D721Med (cell line): ENCODE measurements at places on chromosomes 5 and 9.

GRCh38 chr9:136297766-136298735 is 5.8 kb downstream of the CCDC187 start:
- no peak for DNase-seq

- DNase-seq: no peak
Observed at GRCh38 chr5:173644673-173645436, 28.4 kb upstream of the BOD1 start.

- DNase-seq: no peak
Observed at GRCh38 chr5:77418162-77418561, 74.0 kb downstream of the WDR41 start.

DNA sequence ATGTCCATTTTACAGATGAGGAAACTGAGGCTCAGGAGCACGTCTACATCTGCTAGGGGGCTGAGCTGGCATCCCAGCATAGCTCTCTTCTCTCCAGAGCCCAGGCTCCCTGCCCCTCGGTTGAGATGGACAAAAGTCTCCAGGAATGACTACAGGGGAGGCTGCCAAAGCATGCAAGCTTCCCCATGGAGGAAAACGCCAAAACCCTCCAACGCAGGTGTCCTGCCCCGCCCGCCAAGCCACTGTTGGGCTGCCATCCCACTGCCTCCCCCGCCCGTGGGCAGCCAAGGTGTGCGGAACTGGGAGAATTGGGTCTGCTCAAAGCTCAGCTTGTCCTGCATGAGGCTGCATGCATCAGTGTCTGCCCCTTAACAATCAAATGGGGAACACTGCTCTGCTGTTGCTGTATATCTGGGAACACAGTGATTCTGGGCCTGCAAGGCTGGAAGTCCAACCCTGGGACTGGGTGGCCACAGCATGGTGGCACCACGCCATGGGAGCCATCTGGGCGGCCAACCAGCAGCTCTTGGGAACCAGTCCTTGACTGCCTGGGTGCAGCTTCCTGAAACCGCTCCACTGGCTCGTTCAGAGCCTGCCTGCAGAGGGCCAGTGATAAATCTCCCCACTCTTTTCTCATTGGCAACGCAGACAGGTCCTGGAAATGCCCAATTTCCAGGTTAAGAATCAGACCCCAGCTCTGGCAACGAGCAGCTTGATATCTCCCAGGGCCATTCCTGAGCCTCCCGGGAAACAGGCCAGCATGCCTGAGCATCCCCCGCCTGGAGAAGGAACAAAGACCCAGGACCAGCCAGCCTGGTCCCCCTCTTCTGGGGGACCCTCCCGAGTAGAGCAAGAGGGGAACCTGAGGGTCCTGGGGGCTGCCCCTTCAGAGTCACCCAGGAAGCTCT is 3.5 kb downstream of the RALGDS start:
- no peak for DNase-seq

GRCh38 chr9:71796100-71796767 is 27.9 kb upstream of the CEMIP2 start:
- DNase-seq: no peak

DNA sequence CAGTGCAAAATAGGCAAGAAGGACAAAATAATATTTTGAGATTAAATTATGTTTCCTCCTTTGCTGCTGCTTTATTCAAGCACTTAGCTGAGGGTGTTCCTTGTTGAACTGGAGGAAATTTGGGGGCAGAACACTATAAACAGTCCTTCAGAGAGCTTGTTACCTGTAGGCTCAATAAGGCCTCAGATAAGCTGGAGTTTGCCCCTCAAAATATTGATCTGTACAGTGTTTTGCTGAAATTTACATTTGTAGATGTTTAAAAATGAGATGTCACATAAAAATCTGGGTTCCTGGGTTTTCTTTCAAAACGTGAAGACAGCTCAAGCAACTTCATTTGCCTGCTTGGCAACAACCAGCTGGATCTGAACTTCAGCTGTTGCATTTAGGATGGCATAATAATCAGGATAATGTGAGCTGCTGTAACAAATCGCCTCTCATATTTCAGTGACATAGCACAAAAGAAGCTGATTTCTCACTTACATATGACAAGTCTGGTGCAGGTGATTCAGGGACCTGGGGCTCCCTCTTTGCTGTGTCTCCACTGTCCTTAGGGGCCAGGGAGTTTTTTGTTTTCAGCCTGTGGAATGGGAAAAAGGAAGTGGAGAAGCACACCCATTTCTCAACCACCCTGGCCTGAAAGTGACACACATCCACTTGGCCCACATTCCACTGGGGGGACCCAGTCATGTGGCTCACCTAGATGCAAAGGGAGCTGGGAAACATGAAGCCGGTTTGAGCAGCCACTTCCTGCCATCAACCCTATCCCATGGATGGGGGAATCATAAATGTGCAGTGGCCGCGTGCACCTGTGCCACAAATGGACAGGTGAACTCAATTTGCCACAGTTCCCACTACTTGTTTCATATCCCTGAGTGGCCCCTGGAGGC is 2.4 kb upstream of the PSAT1 start:
- DNase-seq: no peak

- DNase-seq: no peak
Observed at GRCh38 chr9:133604214-133604613, 5.0 kb downstream of the FAM163B start.

DNA sequence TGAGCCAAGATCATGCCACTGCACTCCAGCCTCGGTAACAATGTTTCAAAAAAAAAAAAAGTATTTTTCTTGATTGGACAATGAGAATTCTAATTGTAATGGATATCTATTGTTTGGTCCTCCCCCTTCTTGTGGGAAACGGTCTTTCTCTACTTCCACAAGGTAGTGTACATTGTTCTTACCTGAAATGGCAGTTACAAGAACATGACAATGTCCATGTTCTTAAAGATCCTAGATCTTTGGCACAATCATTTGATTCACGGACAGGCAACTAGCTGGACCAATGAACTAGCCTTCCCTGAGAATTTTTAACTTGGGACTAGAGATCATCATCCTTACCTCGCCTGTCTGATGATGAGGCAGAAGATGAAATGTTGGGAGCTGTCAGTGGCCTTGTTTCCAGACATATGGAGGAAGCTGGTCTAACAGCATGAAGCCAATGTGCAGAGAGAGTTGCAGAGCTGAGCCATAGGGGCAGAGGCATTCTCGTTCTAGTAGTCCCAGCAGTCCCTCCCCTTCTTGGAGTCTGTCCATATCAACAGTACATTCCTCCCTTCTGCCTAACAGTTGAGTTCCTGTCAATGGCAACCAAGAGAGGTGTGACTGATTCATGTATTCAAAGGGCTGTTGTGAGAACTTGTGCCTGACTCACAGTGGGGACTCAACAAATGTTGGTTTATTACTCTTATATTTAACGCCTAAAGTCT is 2.1 kb upstream of the MARCHF6 start:
- no peak for DNase-seq

DNA sequence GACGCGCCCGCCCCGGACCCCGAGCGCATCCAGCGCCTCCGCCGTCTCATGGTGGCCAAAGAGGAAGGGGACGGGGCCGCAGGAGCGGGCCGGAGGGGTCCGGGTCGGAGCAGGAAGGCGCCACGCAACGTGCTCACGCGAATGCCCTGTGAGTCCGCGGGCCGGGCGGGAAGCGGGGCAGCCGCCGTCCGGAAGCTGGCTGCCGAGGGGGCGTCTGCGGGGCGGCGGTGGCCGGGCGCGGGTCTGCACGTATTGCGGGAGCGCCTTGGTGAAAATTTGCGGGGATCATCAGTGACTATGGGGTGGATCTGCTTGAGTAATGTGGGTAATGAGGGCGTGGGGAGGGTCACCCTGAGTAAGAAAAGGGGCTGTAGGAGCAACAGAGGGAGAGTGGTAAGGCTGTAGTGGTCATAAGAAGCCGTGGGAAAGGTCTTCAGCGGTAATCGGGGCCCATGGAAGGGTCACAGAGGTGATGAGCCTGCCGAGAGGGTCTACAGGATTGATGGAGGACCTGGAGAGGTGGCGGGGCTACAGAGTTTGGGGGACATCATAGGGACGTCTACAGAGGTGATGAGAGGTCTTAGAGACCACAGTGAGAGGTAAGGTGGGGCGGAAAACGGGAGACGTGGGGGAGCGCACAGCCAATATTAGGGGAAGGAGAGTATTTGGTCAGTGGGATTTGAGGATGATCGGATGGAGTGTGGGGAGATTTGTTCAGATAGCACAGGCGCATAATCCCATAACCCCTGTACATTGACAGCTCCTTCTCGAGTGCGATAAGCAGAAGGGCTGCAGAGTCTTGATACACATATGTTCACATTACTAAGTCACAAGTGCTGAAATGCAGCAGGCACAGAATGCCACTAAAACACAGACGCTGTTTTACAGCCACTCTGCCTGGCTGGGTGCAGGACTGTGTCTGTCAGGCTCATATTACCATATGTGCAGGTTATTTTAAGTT is 819 bp downstream of the LSM11 start:
- DNase-seq: peak; percentile 40

- no peak for DNase-seq
Observed at GRCh38 chr5:56814361-56814962, 887 bp upstream of the MAP3K1 start.

DNA sequence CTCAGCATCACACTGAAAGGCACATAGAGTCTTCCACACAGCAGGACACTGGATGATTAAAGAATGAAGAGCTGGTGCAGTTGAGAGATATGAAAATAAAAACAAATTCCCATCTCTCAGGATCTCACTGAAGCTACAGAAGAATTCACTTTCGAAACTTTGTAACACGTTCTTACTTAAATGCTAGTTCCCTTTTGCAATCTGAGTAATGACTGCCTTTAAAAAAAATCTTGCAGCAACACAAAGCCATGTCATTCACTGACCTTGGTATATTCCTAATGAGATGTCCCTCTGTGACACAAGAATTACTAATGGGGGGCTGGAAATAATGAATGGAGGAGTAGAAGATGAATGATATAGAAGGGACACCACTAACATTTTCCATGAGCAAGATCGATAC is 201.8 kb downstream of the GLIS3 start:
- DNase-seq: no peak
